Activated CD4-positive, CD25-positive, alpha-beta regulatory T cell treated with anti-CD3 and anti-CD28 coated beads, Interleukin-2, amount 50 U/mL, for 16 hours (primary cell): ENCODE measurements at places on chromosomes 13 and 19.
A peak's percentile ranks its signal among the peaks of the same experiment; 100 is the strongest.

GRCh38 chr13:90500569-90500968 is 846.9 kb upstream of the MIR17HG start:
- DNase-seq: no peak

GRCh38 chr13:43128504-43128961 is 105.1 kb downstream of the DNAJC15 start:
- no peak for DNase-seq

DNA sequence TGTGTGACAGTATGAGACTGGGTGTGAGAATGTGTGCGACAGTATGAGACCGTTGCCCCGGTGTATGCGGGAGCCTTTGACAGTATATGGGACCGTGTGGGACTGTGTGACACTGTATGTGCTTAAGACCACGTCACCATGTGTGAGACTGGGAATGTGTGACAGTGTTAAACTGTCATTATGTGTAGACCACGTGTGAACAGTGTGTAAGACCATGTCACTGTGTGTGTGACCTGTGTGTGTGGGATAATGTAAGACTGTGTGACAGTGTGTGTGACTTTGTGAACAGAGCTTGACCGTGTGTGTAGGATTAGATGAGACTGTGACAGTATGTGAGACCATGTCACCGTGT is 549 bp downstream of the ZNF583 start:
- DNase-seq: no peak

DNA sequence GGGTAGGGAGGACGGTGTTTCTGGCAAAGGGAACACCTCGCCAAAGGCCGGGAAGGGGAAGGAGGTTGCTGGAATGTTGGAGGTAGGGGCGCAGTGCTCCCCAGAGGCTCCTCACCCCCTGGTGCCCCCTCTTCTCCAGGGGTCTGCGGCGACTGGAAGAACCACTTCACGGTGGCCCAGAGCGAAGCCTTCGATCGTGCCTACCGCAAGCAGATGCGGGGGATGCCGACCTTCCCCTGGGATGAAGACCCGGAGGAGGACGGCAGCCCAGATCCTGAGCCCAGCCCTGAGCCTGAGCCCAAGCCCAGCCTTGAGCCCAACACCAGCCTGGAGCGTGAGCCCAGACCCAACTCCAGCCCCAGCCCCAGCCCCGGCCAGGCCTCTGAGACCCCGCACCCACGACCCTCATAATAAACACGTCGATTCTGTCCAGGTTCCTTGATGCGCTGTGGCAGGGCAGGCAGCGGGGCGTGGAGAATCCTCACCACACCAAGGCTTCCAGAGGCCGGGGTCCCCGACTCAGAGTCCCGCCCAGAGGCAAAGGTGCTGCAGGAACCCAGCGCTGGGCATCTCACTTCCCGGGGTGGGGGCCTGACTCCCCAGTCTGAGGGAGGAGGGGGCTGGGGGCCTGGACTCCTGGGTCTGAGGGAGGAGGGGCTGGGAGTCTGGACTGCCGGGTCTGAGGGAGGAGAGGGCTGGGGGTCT is 7.4 kb upstream of the SPACA4 start:
- no peak for DNase-seq

DNA sequence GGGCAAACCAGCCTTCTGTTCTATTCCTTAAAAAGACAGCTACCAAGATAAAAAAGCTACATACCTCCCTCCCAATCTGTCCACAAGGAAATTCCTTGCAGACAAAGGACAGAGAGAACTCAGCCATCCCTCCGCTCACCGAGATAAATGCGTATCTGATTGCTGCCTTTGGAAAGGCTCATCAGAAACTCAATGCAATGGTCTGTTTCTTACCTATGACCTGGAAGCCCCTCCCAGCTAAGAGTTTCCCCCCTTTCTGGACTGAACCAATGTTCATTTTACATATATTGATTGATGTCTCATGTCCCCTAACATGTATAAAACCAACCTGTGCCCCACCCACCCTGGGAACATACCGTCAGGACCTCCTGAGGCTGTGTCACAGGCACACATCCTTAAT is 11.6 kb downstream of the BTBD2 start:
- no peak for DNase-seq

GRCh38 chr19:2449019-2449418 is 7.7 kb downstream of the LMNB2 start:
- DNase-seq: no peak

GRCh38 chr19:15062036-15062435 is 12.8 kb downstream of the CASP14 start:
- no peak for DNase-seq

DNA sequence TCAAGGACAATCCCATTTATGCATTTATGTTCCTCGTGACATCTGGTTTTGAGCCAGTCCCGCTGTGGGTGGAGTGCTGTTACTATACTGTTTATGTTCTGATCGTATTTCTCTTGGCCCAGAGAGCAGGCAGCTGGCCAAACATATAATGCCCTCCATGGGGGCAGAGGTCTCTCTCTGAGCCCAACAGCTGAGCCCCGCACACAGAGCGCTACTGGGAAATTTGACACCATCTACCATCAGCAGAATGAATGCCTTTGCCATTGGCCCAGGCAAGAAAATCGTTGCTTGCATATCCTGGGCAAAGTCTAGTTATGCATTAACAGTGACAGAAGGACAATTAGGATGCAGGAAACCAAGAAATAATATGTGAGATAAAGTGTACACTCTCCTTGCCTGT is 126.8 kb upstream of the CACNA1A start:
- no peak for DNase-seq

- DNase-seq: no peak
Measured at GRCh38 chr13:45500492-45501174, 35.9 kb downstream of the COG3 start.

- DNase-seq: no peak
Measured at GRCh38 chr19:51018745-51019543, 565 bp downstream of the KLK10 start.

DNA sequence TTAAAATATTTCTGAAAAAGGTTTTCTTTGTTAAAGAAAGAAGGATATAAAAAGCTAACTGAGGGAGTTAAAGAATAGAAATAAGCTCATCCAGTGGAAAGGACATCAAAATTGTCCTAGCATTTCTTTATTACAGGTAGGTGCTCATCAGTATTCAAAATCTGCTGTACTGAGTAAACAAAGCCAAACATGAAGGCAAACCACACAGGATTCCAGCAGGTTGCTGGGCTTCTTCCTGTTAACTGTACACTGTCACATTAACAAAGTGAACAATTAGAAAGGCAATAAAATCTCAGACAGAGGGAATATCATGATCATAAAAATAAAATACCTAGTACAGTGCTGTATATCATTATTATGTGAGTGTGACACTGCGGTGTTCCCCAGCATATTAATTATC is 1541.0 kb downstream of the SLITRK5 start:
- DNase-seq: no peak

GRCh38 chr13:107157271-107157670 is 589.3 kb upstream of the ARGLU1 start:
- no peak for DNase-seq

DNA sequence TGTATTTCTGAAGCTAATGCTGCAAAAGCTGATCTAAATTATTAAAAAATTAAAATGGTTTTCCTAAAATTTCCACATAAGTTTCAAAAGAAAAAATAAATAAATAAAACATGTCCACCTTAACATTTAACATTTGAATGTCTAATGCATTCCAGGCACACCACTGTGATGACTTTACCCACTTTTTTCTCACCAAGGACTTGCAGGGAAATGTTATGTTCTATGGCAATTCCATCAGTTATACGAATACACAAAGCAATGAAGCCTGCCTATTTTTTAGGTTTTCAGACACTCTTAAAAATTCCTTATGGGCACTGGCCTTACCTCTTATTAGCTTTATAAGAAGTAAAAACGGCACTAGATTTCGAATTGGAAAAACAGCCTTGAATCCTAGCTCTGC is 10.2 kb downstream of the TSC22D1 start:
- DNase-seq: no peak

GRCh38 chr13:112513761-112514160 is 74.2 kb downstream of the TUBGCP3 start:
- DNase-seq: no peak

- no peak for DNase-seq
Measured at GRCh38 chr13:75544681-75545330, 4.8 kb upstream of the UCHL3 start.

- no peak for DNase-seq
Measured at GRCh38 chr13:33372251-33372919, 86.8 kb upstream of the STARD13 start.

- DNase-seq: no peak
Measured at GRCh38 chr19:3196064-3196932, 10.6 kb downstream of the NCLN start.

- DNase-seq: no peak
Measured at GRCh38 chr13:52353193-52353592, 52.8 kb downstream of the THSD1 start.

DNA sequence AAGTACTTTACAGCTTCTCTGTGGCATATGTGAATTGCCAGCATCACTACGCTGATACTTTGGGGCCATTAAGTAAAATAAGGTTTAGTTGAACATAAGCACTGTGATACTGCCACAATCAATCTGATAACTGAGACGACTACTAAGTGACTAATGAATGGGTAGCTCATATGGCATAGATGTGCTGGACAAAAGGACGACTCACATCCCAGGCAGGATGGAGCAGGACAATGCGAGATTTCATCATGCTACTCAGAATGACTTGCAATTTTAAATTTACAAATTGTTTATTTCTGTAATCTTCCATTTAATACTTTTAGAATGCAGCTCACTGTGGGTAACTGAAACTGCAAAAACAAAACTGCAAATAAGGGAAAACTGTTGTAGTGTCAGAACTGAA is 13.6 kb downstream of the CCDC122 start:
- DNase-seq: no peak

DNA sequence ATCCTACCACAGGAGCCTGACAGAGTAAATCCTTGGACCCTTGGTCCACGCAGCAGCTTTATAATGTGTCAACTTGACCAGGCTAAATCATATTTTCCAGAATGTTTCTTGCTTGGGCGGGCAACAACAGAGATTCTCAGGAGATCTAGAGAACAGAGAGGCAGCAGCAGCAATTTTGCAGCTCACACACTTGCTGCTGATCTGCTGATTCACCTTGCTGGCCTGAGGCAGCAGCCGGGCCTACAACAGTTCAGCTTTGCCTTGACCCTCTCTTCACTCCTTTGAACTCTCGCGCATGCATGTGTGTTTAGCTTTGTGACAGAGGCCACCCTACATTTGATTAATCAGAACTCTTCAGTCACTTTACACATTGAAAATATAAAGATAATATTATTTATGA is 159.3 kb downstream of the UGGT2 start:
- no peak for DNase-seq

GRCh38 chr13:70634893-70635292 is 526.6 kb upstream of the KLHL1 start:
- DNase-seq: no peak

GRCh38 chr13:77386880-77387606 is 60.1 kb upstream of the MYCBP2 start:
- DNase-seq: no peak

GRCh38 chr19:1782521-1782920 is 29.2 kb downstream of the ONECUT3 start:
- no peak for DNase-seq

DNA sequence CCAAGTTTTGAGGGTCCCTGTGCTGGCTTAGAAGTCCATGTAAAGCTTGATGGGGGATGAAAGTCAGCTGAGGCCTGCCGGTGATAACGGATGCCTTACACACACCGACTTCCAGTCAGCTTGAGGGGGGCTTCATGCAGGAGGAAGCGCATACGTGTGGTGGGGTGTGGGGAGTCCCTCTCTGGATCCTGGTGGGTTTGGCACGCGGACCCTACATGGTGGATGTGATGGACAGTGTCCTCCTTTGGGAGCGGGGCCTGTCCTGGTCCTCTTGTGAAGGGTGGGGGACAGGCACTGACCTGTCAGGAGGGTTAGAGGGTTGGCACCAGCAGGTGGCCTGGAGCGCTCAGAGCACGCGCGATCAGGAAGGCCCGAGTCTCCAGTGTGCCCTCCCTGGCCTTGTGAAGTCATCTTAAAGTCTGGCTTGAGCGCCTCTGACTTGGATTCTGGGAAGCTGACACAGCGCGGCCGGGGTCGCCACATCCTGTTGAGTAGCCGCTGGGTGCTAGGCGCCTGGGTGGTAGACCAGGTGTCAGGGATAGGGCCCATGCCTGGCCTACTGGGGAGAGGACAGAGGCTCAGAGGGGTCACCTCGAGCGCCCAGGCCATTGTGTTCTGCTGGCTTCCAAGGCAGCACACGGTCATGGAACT is 2.9 kb downstream of the DAZAP1 start:
- DNase-seq: no peak

DNA sequence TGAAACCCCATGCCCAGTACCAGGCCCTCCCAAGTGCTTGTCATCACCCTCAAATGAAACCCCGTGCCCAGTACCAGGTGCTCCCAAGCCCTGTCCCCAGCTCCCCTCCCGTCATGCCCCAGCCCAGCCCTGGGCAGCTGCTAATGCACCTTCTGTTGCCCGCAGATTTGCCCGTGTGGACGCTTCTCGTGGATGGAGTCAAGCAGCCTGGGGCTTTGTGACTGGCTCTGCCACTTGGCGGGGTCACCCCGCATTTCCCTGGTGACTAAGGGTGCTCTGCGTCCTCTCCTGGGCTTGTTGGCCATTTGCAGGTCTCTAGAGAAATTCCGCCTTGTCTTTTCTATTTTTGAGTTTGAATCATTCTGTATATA is 82.7 kb downstream of the ATP11A start:
- no peak for DNase-seq

GRCh38 chr13:80962855-80963254 is 621.9 kb upstream of the SPRY2 start:
- no peak for DNase-seq

DNA sequence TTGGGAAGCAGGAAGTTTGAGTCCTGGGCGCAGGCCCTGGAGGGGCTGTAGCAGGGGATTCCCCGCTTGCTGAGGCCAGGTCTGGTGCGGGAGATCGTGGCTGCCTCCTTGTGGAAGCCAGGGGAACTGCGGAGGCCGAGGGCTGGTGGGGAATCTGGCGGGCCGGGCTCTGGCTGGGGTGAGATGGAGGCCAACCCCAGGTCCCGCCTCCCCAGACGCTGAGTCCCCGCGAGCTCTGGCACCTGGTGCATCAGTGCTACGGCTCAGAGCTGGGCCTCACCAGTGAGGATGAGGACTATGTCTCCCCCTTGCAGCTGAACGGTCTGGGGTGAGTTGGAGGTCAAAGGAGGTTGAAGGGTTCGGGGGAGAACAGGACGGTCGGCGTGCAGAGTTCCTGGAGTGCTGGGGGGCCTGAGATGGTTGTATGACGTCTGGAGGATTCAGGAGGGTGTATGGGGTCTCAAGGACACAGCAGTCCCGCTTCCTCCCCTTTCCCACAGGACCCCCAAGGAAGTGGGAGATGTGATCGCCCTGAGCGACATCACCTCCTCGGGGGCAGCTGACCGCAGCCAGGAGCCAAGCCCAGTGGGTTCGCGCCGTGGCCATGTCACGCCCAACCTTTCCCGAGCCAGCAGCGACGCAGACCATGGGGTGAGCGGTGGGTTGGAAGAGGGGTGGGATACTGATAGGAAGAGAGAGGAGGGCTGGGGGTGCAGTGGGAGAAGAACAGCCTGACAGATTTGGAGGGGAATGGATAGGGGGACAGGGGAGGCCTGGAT is 13.1 kb downstream of the GRAMD1A start:
- peak; percentile 54 for DNase-seq

GRCh38 chr13:24252136-24252535 is 57.2 kb upstream of the C1QTNF9 start:
- DNase-seq: no peak

GRCh38 chr19:32458500-32459123 is 53.0 kb downstream of the DPY19L3 start:
- no peak for DNase-seq

GRCh38 chr13:97715763-97716162 is 237.7 kb upstream of the IPO5 start:
- DNase-seq: no peak

- DNase-seq: no peak
Measured at GRCh38 chr13:67372868-67373464, 142.8 kb upstream of the PCDH9 start.
